ENCODE measurements at places on chromosomes 7 and 10.

DNA sequence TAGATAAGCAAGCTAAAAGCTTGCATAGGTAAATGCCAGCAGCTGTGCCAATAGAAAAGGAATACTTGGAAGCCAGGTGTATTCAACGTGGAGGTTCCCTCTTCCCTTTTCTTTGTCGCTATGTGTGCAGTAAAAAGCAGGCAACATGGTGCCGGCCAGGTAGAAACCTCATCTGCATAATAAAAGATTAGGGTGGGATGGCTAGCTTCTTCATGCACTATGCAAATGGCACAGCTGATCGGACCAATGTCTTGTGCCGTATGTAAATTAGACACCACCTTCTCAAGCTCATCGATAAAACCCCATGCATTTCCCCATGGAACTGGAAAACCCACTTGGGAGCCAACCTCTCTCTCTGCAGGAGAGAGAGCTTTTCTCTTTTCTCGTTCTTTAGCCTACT, 150.9 kb upstream of the FOXK1 start:
- DNase-seq: no peak

- no peak for DNase-seq
Measured at GRCh38 chr10:55782181-55782580, 578.9 kb downstream of the ZWINT start.

DNA sequence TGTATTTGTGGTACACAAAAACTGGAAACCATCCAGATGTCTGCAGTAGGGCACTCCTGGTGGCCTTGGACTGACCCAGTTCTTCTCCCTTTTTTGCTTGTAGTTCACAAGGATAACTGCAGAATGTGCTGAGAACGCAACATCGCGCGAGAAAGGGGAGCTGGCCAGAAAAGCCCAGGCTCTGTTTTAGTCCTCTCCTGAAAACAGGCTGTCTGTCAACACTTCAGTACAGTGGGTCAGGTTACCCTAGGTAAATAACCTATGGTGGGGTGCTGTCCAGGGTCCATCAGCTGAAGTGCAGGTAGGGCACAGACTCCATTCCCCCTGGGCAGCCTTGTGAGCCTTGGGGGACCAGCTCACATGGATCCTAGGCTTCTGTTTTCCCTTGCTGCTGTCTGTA, 495.8 kb downstream of the MDFIC start:
- DNase-seq: no peak

DNA sequence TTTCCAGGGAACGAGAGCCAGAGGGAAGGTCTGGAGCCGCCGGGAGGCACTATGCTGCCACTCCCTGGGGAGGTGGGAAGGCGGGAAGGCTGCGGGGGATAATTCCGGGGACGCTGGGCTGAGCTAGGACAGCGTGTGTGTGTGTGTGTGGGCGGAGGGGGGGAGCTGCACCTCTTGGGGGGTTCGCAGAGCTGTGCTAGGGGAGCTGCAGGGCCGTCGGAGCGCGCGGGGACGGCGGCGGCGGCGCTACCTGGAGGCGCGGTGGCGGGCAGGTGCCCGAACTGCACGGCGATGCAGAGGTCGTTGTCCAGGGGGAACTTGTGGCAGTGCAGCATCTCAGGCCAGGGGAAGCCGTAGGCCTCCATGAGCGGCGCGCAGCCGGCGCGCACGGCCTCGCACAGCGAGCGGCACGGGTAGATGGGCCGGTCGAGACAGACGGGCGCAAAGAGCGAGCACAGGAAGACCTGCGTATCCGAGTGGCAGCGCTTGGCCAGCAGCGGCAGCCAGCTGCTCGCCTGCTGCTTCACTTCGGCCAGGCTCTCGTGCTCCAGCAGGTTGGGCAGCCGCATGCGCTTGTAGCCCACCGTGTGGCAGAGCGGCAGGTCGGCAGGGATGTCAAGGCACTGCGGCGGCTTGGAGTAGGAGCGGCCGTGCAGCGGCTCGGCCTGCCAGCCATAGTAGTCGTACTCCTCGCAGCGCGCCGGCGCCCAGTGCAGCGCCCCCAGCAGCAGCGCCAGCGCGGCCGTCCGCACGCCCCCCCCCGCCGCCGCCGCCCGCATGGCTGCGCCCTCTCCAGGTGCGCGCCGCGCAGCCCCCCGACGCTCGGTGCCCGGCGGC, 526 bp downstream of the SFRP5 start:
- no peak for DNase-seq
